Thyroid gland (tissue), 4 donors: ENCODE measurements at places on chromosomes 16 and 17.

DNA sequence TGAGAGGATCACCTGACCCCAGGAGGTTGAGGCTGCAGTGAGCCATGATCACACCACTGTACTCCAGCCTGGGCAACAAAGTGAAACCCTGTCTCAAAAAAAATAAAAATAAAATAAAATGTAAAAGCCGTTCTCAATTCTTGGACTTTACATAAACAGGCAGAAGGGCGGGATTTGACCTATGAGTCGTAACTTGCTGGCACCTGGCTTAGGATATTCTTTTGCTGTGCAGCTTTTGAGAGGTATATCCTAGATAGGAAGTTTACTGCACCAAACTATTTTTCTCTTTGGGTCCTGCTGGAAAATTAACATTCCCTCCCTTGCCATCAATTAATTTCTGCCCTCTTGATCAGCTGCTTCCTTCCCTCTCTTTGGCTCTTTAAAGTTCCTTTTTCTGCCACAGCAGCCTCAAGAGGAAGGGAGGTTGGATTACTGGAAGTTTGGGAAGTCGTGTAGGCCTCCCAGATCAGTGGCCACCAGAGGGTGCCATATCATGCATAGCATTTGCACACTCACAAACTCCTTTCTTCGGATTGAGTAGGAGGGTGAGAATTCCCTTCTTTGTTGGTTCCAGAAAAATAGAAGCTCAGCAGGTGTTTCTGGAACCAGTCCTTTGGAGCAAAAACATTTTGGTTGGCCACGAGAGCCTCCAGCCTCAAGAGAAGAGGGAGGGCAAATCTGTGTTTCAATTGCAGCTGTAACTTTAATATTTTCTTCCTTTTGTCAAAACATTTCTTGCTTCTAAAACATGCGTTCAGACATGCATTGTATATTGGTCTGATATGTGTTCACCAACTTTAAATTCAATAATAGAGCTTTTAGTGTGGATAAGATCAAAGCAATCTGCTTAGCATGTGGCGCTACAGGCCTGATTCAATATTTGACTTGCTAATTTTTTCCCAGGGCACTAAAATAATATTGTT lies 147.3 kb downstream of the CCDC182 start:
- H3K27me3 ChIP-seq = no peaks in the 10 kb centered on the region
- no peaks in the 10 kb centered on the region for H3K4me1 ChIP-seq
- peak overlapping the region; percentile 35 for H3K27ac ChIP-seq
- DNase-seq = peak; percentile 74
- H3K4me3 ChIP-seq = no peak overlapping the region

GRCh38 chr17:3959295-3959899 lies 4.8 kb downstream of the ATP2A3 start:
- no peak overlapping the region for H3K4me3 ChIP-seq
- H3K36me3 ChIP-seq = no peaks in the 10 kb centered on the region
- H3K27ac ChIP-seq = no peak overlapping the region
- no peaks in the 10 kb centered on the region for H3K4me1 ChIP-seq

GRCh38 chr16:27690608-27691007 lies 140.7 kb downstream of the KATNIP start:
- no peak for DNase-seq
- H3K27ac ChIP-seq = no peak overlapping the region
- H3K27me3 ChIP-seq = no peaks in the 10 kb centered on the region
- H3K4me1 ChIP-seq = peaks cover 3% of the 10 kb centered on the region
- no peaks in the 10 kb centered on the region for H3K36me3 ChIP-seq

- peaks cover 5% of the 10 kb centered on the region for H3K4me1 ChIP-seq
- H3K36me3 ChIP-seq = no peaks in the 10 kb centered on the region
- no peak overlapping the region for H3K27ac ChIP-seq
- no peak overlapping the region for H3K4me3 ChIP-seq
- H3K27me3 ChIP-seq = no peaks in the 10 kb centered on the region
- DNase-seq = no peak
These were observed 669.3 kb downstream of the WWOX start for GRCh38 chr16:78768718-78769117.

DNA sequence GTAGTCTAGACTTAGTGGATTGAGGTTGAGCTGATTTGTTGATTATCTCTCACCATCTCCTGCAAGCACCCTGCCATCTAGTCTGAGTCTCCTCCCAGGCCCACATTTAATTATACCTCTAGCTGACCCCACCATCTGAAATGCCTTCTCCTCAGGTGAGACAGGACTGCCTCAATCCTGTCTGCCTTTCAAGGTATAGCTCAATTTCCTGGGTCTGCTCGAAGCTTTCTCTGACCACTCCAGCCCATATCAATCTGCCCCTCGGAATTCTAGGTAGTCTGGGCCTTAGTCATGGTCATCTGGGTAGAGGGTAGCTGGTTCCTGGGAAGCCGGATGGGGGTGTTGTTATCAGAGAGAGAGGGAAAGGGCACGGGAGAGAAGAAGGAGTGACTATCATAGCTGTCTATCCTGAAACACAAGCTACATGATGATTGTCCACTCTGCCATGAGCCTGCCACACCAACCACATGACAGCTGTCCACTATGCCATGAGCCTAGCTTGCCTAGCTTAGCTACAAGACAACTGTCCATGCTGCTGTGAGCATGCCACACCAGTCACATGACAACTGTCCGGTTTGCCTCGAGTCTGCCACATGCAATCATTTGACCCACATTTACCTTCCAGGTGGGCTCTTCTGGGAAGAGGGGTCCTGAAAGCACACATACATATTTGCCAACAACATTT lies 34.4 kb downstream of the LYRM9 start:
- no peak for DNase-seq
- no peaks in the 10 kb centered on the region for H3K36me3 ChIP-seq
- no peaks in the 10 kb centered on the region for H3K4me1 ChIP-seq
- no peak overlapping the region for H3K27ac ChIP-seq

- no peaks in the 10 kb centered on the region for H3K27me3 ChIP-seq
- no peaks in the 10 kb centered on the region for H3K4me1 ChIP-seq
- DNase-seq = no peak
- no peak overlapping the region for H3K4me3 ChIP-seq
- no peak overlapping the region for H3K27ac ChIP-seq
These were observed 12.2 kb upstream of the DUS1L start for GRCh38 chr17:82077617-82078358.

- H3K4me1 ChIP-seq = no peaks in the 10 kb centered on the region
- no peaks in the 10 kb centered on the region for H3K27me3 ChIP-seq
These were observed 110.3 kb upstream of the CDC42EP4 start for GRCh38 chr17:73422121-73422520.

- H3K4me3 ChIP-seq = no peak overlapping the region
- H3K27ac ChIP-seq = no peak overlapping the region
- DNase-seq = no peak
- no peaks in the 10 kb centered on the region for H3K27me3 ChIP-seq
- no peaks in the 10 kb centered on the region for H3K36me3 ChIP-seq
These were observed 1.4 kb downstream of the ZG16 start for GRCh38 chr16:29779474-29779873.

DNA sequence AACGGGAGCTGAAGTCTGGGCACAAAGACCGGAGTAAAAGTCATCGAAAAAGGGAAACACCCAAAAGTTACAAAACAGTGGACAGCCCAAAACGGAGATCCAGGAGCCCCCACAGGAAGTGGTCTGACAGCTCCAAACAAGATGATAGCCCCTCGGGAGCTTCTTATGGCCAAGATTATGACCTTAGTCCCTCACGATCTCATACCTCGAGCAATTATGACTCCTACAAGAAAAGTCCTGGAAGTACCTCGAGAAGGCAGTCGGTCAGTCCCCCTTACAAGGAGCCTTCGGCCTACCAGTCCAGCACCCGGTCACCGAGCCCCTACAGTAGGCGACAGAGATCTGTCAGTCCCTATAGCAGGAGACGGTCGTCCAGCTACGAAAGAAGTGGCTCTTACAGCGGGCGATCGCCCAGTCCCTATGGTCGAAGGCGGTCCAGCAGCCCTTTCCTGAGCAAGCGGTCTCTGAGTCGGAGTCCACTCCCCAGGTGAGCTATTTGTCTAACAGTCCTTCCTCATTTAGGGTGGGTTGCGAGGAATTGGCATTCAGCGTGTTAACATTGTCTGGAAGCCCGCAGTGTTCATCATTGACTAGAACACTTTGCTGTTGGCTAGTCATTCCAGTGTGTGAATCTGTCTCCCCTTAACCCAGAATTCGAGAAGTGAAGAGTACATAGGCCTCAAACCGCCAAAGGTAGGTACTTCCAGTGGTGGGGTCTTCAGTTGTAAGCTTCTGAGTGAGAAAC lies 1.5 kb downstream of the CDK12 start:
- no peaks in the 10 kb centered on the region for H3K27me3 ChIP-seq
- H3K27ac ChIP-seq = no peak overlapping the region
- no peaks in the 10 kb centered on the region for H3K36me3 ChIP-seq
- DNase-seq = peak; percentile 13
- H3K4me3 ChIP-seq = peak overlapping the region; percentile 88

DNA sequence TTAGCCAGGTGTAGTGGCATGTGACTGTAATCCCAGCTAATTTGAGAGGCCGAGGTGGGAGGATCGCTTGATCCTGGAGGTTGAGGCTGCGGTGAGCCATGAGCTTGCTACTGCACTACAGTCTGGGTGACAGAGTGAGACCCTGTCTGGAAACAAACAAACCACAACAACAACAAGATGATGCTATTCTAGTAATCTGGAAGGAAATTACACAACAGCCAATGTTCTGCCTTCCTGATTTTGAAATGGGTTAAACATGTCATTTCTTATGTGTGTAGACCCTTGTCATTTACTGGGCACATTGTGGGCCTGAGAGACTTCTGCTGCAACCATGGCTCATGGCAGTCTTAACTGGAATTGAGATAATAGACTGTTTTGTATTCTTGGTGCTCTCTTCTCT lies 5.9 kb downstream of the COQ7 start:
- H3K36me3 ChIP-seq = peaks cover 19% of the 10 kb centered on the region
- no peaks in the 10 kb centered on the region for H3K27me3 ChIP-seq
- no peak overlapping the region for H3K27ac ChIP-seq
- no peak overlapping the region for H3K4me3 ChIP-seq

- H3K4me1 ChIP-seq = peaks cover 10% of the 10 kb centered on the region
- DNase-seq = no peak
- no peak overlapping the region for H3K27ac ChIP-seq
- no peak overlapping the region for H3K4me3 ChIP-seq
- H3K36me3 ChIP-seq = peaks cover 3% of the 10 kb centered on the region
- H3K27me3 ChIP-seq = no peaks in the 10 kb centered on the region
These were observed 35.2 kb downstream of the ARHGAP23 start for GRCh38 chr17:38463451-38463858.

DNA sequence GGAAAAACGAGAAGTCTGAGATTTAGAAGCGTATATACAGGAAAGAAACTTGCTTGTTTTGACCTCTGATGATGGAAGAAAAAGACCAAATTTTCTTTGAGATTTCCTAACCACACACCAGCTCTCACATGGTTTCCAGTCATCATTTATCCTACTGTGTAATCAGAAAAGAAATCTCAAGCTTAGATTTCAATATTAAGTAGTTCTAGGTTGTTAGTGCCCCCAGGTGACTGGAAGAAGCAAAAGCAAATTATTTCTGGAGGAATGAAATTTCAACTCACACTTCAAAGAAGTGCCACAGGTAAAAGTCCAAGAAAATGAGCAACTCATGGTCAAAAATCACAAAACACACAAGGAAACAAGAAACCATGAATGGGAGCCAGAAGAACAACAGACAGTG lies 51.8 kb upstream of the KDM6B start:
- H3K27ac ChIP-seq = no peak overlapping the region
- peaks cover 5% of the 10 kb centered on the region for H3K4me1 ChIP-seq
- H3K36me3 ChIP-seq = no peaks in the 10 kb centered on the region
- no peaks in the 10 kb centered on the region for H3K27me3 ChIP-seq
